ENCODE measurements at places on chromosomes 13 and 19. TPM values are rescaled to one million over a fixed set of nuclear protein-coding genes. Genes with fewer than 3 reads are reported as not detected.

KLK10 gene
- total RNA-seq: not detected

CKM gene
- total RNA-seq: not detected

CBLC gene
- not detected for total RNA-seq

FCER2 gene
- under 0.01 TPM for total RNA-seq

PGLYRP1 gene
- not detected for total RNA-seq

LILRB2 gene
- 0.25 TPM for total RNA-seq

Data from temporal lobe (tissue), 4 donors.